ENCODE measurements at places on chromosomes 12 and 14.

- no peaks in the 10 kb centered on the region for H3K4me1 ChIP-seq
- H3K27me3 ChIP-seq: peaks cover 8% of the 10 kb centered on the region
- no peak overlapping the region for H3K27ac ChIP-seq
- no peak for DNase-seq
Measured at GRCh38 chr14:76117789-76118484, 33.8 kb upstream of the GPATCH2L start.

GRCh38 chr12:57151741-57152630, 4.6 kb upstream of the LRP1-AS start:
- peaks cover 6% of the 10 kb centered on the region for H3K4me1 ChIP-seq
- H3K27me3 ChIP-seq: peaks cover 5% of the 10 kb centered on the region
- H3K4me3 ChIP-seq: no peak overlapping the region
- H3K36me3 ChIP-seq: no peaks in the 10 kb centered on the region
- no peak for DNase-seq

GRCh38 chr12:56922031-56922430, 12.2 kb downstream of the SDR9C7 start:
- peaks cover 5% of the 10 kb centered on the region for H3K27me3 ChIP-seq
- no peak overlapping the region for H3K27ac ChIP-seq
- no peak for DNase-seq
- no peaks in the 10 kb centered on the region for H3K4me1 ChIP-seq

GRCh38 chr14:98766818-98767217, 505.2 kb downstream of the BCL11B start:
- no peaks in the 10 kb centered on the region for H3K36me3 ChIP-seq
- DNase-seq: no peak
- no peak overlapping the region for H3K4me3 ChIP-seq
- no peaks in the 10 kb centered on the region for H3K27me3 ChIP-seq
- H3K27ac ChIP-seq: no peak overlapping the region
- H3K4me1 ChIP-seq: no peaks in the 10 kb centered on the region

DNA sequence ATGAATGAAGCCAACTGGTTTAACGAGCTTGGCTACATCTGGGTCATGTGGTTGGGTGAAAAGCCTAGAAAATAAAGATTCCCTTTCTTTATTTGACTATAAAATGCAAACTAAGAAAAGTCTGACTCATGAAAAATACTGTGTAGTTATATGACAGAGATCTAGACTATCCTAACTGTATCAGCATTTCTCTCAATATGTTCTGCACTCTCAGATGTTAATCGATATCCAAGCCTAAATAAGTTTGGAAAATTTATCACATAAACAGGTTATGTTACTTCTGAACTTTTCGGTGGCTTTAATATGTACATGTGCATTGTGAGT, 133.1 kb downstream of the DAAM1 start:
- H3K27ac ChIP-seq: no peak overlapping the region
- DNase-seq: no peak
- H3K27me3 ChIP-seq: no peaks in the 10 kb centered on the region

DNA sequence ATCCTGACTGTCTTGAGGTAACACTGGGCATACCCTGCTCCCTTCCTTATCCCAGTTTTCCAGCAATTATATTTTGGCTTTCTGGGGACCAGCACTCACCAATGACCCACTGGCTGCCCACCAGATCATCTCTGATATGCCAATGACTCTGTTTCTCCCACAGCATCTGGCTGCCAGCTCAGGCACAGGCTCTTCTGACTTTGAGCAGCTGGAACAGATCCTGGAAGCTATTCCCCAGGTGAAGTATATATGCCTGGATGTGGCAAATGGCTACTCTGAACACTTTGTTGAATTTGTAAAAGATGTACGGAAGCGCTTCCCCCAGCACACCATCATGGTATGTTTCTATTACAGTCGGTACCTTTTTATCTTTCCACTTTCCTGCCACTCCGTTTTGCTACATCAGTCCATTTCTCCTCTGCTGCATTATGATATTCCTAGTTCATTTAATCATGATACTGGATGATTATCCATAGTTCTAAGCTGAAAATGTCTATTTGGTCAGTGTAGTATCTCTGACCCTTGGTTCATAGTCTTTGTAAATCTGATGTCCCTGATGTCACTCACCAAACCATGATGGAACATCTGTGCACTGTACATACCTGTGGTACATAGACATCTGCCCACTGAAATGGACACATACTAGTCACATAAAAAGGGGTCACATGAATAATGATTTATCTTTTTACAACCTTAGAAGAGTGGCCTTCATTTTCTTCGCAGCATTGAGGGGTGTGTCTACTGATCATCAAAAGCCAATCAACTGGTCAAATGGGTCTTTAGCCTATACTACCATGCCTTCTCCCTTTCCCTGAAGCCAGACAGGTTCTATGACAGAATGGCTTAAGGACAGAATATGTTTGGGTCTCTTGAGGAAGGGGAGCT, 3.3 kb downstream of the GMPR2 start:
- no peaks in the 10 kb centered on the region for H3K27me3 ChIP-seq
- H3K4me3 ChIP-seq: no peak overlapping the region
- H3K4me1 ChIP-seq: peaks cover 44% of the 10 kb centered on the region
- DNase-seq: no peak
- peaks cover 41% of the 10 kb centered on the region for H3K36me3 ChIP-seq

DNA sequence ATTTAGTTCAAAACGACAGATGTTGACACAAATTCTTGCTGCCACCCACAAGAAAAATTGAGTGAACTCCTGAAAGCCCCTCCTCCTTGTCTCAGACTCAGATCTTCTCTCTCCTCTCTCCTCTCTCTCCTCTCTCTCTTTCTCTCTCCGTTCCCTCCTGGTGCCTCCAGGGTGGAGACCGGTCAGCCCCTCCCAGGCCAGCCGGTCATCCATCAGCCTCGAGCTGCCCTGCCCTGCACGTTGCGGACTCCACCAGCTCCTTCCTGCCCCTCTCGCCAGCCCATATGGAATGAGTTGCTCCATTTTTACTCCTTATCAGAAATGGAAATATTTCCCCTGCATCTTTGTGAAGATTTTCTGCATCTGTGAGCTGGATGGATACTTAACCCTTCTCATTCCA, 103.8 kb downstream of the TBX5 start:
- no peaks in the 10 kb centered on the region for H3K4me1 ChIP-seq
- H3K4me3 ChIP-seq: no peak overlapping the region
- no peak for DNase-seq
- H3K27ac ChIP-seq: no peak overlapping the region

- no peaks in the 10 kb centered on the region for H3K27me3 ChIP-seq
- H3K4me3 ChIP-seq: no peak overlapping the region
- H3K4me1 ChIP-seq: no peaks in the 10 kb centered on the region
- DNase-seq: no peak
Measured at GRCh38 chr12:46674129-46674528, 151.7 kb downstream of the SLC38A4 start.

DNA sequence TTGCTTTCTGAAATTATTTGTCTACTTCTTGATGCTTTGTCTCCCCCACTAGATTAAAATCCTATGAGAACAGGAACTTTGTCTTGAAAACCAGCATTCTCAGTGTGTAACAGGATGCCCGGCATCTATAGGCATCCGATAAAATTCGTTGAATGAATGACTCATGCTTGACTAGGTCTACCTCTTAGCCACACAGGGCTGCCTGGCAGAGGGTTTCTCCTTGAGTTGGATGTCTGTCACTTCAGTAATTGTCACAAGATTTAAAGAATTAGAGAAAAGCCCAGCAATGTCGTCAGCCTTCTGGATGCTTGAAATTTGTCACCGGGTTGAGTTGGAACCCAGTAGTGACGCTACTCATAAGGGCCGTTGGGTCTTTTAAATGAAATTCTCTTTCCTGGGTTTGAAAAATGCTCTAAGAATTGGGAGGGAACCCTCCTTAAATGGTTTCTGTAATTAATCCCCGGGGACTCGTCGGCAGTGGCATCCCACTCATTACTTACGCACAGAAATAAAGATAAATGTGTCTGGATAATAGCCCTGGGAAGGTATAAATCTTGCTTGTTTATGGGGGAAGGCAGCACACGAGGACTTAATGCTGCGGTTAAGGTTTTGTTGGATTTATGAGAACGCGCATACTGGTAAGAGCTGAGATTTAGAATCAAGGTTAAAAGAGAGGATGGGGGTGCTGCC, 194.1 kb downstream of the AACS start:
- H3K4me3 ChIP-seq: no peak overlapping the region
- peaks cover 15% of the 10 kb centered on the region for H3K27me3 ChIP-seq
- H3K36me3 ChIP-seq: no peaks in the 10 kb centered on the region
- DNase-seq: no peak
- no peaks in the 10 kb centered on the region for H3K4me1 ChIP-seq

GRCh38 chr12:104652910-104653309, 196.2 kb downstream of the CHST11 start:
- no peak for DNase-seq
- H3K36me3 ChIP-seq: no peaks in the 10 kb centered on the region
- no peak overlapping the region for H3K4me3 ChIP-seq
- no peak overlapping the region for H3K27ac ChIP-seq
- no peaks in the 10 kb centered on the region for H3K27me3 ChIP-seq
- H3K4me1 ChIP-seq: peaks cover 37% of the 10 kb centered on the region

- H3K4me3 ChIP-seq: peak overlapping the region; percentile 78
- H3K36me3 ChIP-seq: no peaks in the 10 kb centered on the region
- peak overlapping the region; percentile 99 for H3K27ac ChIP-seq
- DNase-seq: peak; percentile 66
- peaks cover 32% of the 10 kb centered on the region for H3K4me1 ChIP-seq
Measured at GRCh38 chr12:89880690-89881350, 172.2 kb upstream of the ATP2B1 start.

DNA sequence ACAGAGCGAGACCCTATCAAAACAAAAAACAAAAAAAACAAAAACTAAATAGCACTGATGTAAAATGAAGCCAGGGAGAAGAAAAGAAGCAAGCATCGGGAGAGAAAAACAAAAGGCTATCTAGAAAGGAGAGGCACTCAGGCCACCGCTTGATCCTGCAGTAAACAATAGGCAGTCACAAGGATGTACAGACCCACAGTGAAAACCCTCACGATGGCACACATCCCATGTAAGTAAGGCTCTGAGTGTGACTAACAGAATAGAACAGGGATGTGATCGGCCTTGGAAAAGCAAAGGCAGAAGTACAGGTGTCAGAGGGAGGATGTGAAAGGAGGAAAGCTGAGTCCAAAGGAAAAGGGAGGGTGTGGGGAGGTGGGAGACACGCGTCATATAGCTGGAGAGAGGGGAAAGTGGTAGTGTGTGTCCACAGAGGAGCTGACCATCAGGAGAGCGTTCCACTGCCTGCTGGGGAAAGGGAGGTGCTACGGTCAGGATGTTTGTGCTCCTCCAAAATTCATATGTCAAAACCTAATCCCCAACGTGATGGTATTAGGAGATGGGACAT, 31.5 kb downstream of the CAMKK2 start:
- no peaks in the 10 kb centered on the region for H3K27me3 ChIP-seq
- no peak overlapping the region for H3K4me3 ChIP-seq
- H3K4me1 ChIP-seq: no peaks in the 10 kb centered on the region
- DNase-seq: no peak
- H3K27ac ChIP-seq: peak overlapping the region; percentile 56

DNA sequence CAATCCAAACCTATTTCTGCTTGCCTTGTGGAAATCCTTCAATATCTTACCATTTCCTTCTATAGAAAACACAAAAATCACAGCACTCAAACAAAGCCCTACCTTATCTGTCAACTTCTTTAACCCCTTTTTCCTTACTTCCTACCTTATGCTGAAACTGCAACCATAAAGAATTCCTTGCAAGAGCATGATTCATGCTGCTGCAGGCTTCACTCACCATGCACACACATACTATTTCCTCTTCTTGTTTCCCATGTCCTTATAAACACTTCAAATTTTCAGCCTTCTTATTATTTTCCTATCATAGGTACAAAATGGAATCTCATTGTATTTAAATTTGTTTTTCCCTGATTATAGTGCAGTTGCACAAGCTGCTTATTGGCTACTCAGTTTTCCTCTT, 23.3 kb downstream of the LMNTD1 start:
- no peak for DNase-seq
- no peaks in the 10 kb centered on the region for H3K4me1 ChIP-seq
- no peak overlapping the region for H3K27ac ChIP-seq
- peaks cover 2% of the 10 kb centered on the region for H3K27me3 ChIP-seq
- H3K36me3 ChIP-seq: no peaks in the 10 kb centered on the region

DNA sequence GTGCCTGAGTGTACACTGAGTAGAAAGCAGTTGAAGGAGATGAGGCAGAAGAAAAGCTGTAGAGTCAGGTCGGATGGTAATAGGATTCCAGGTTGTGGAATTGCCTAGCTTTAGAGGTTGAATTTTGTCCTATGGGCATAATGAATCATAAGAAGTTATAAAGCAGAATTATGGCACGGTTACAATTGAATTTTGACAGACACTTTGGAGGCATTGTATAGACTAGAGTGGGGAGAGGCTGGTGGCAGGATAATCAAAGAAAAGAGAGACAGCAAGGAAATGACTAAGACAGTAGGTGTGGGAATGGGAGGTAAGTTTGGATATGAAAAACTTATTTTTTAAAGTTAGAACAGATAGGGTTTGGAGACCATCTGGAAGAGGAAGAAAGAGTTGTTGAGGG, 102.6 kb downstream of the NTN4 start:
- no peak overlapping the region for H3K27ac ChIP-seq
- H3K27me3 ChIP-seq: peaks cover 10% of the 10 kb centered on the region
- H3K36me3 ChIP-seq: no peaks in the 10 kb centered on the region
- no peaks in the 10 kb centered on the region for H3K4me1 ChIP-seq

- no peak overlapping the region for H3K27ac ChIP-seq
- H3K36me3 ChIP-seq: peaks cover 4% of the 10 kb centered on the region
- no peak overlapping the region for H3K4me3 ChIP-seq
- DNase-seq: no peak
- H3K27me3 ChIP-seq: no peaks in the 10 kb centered on the region
Measured at GRCh38 chr12:32292151-32292550, 107.2 kb upstream of the FGD4 start.

DNA sequence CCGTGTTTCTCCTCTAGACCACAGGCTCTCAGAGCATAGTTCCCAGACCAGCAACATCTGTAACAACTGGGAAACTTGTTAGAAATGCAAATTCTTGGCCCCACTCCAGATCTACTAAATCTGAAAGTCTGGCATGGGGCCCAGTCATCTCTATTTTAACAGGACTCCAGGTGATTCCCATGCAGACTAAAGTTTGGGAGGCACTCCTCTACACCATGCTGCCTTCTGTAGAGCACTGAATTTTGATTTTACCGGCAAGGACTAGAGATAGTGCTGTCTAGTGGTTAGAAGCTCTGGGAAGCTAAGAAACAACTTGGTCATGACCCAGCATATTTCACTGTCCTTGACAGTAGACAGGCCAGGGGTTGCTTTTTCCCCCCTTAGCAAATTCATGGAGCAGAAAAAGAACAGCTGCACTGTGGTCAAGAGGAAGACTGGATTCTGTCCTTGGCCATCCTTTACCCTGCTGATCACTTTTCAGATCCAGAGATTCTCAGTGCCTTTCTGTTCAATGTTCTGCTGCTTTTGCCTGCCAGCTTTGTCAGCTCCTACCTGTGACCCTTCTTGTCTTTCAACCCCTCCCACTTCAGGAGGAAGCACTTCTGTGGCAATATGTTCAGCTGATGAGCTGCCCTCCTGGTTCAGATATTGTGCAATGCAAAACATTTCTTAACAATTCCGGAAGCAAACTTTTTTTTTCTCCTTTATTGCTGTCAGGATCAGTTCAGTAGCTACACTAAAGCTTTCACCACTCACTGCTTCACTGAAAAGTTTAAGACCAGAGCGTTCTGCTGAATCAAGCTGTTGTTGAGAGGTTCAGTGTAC, 133.8 kb upstream of the NUDT4 start:
- no peak for DNase-seq
- H3K4me1 ChIP-seq: peaks cover 32% of the 10 kb centered on the region
- H3K27ac ChIP-seq: no peak overlapping the region
- H3K4me3 ChIP-seq: no peak overlapping the region
- H3K27me3 ChIP-seq: no peaks in the 10 kb centered on the region

- peaks cover 11% of the 10 kb centered on the region for H3K4me1 ChIP-seq
- no peak overlapping the region for H3K27ac ChIP-seq
- no peaks in the 10 kb centered on the region for H3K36me3 ChIP-seq
- DNase-seq: no peak
Measured at GRCh38 chr14:60328583-60328982, 79.6 kb downstream of the PPM1A start.
